ENCODE measurements at places on chromosomes 16 and 17. TPM values are rescaled to one million over a fixed set of nuclear protein-coding genes. Genes with fewer than 3 reads are reported as not detected.

DNA sequence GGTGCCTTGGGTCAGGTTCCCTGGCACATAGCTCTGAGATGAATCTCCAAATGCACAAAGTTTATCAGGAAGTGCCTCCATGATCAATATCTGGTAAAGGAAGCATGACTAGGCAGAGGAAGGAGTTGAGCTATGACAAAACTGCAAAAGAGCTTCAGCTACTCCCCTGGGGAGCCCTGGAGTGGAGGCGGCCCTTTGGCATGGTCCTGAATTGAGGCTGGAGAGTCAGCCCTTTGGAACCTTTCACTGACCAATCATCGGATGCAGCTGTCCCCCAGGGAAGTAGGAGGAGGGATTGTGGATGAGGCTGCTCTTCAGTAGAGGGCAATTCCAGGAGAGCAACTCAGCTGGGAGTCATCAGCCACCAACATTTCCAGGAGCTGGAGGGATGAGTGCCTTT lies 46.1 kb upstream of the NLRP1 start:
- no peak overlapping the region for H3K27ac ChIP-seq
- H3K4me3 ChIP-seq, result no peak overlapping the region
- H3K27me3 ChIP-seq, result peaks cover 15% of the 10 kb centered on the region
- H3K4me1 ChIP-seq, result no peaks in the 10 kb centered on the region
- no peaks in the 10 kb centered on the region for H3K36me3 ChIP-seq
- no peak for DNase-seq

GRCh38 chr17:36510636-36511035 lies 24.0 kb downstream of the MYO19 start:
- H3K36me3 ChIP-seq, result peaks cover 93% of the 10 kb centered on the region
- H3K27ac ChIP-seq, result no peak overlapping the region

- H3K36me3 ChIP-seq, result no peaks in the 10 kb centered on the region
- no peak overlapping the region for H3K4me3 ChIP-seq
- DNase-seq, result no peak
- H3K27ac ChIP-seq, result no peak overlapping the region
- no peaks in the 10 kb centered on the region for H3K27me3 ChIP-seq
Measured at GRCh38 chr16:89845417-89845816, 17.1 kb downstream of the SPIRE2 start.

DNA sequence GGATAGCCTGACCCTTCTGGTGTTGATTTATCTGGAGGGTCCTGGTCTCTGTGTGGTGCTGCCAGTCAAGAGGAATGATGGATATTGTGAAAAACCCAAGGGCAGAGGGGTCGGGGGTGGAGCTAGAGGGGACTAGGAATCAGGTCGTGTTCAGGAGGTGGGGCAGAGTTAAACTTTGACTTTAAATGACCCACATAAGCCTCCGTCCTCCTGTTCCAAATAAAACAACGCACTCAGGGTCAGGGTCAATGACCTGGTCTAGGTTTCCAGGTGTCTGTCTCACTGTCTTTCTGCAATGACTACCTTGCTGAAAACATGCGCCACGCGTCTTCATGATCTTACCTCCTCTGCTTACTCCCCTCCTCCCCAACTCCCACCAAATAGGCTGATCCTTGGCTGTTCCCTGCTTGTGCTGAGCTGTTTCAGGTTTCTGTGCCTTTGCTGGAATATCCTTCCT lies 14.7 kb downstream of the AOC3 start:
- no peak overlapping the region for H3K27ac ChIP-seq
- H3K27me3 ChIP-seq, result no peaks in the 10 kb centered on the region
- H3K36me3 ChIP-seq, result no peaks in the 10 kb centered on the region
- no peaks in the 10 kb centered on the region for H3K4me1 ChIP-seq
- H3K4me3 ChIP-seq, result no peak overlapping the region

GRCh38 chr16:80931801-80932707 lies 74.6 kb downstream of the CMC2 start:
- no peaks in the 10 kb centered on the region for H3K36me3 ChIP-seq
- peak overlapping the region; percentile 74 for H3K4me3 ChIP-seq
- H3K27me3 ChIP-seq, result peaks cover 40% of the 10 kb centered on the region
- H3K4me1 ChIP-seq, result no peaks in the 10 kb centered on the region

DNA sequence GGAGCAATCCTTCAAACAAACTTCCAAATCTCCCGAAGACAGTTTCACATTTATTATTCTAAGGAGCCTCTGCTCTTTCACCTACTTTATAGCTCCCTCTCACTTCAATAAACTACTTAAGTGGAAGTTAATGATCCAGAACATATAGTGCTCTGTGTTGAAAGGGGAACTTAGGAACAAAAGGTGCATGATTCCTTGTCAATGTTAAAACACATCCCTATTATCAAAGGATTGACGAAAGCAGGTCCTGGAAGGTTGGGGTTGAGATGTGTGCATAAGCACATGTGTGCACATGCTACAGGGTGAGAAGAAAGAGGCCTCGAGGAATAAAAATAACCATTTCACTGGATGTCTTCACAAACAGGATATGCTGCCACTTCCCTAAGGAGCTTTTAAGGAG lies 170.3 kb downstream of the SLC39A11 start:
- H3K4me3 ChIP-seq, result no peak overlapping the region
- DNase-seq, result no peak
- no peaks in the 10 kb centered on the region for H3K27me3 ChIP-seq
- H3K36me3 ChIP-seq, result no peaks in the 10 kb centered on the region
- no peak overlapping the region for H3K27ac ChIP-seq
- H3K4me1 ChIP-seq, result peaks cover 4% of the 10 kb centered on the region

GRCh38 chr17:9443811-9444210 lies 131.8 kb downstream of the STX8 start:
- H3K36me3 ChIP-seq, result no peaks in the 10 kb centered on the region
- no peaks in the 10 kb centered on the region for H3K27me3 ChIP-seq
- H3K4me1 ChIP-seq, result no peaks in the 10 kb centered on the region
- no peak overlapping the region for H3K27ac ChIP-seq
- no peak overlapping the region for H3K4me3 ChIP-seq
- DNase-seq, result no peak

GRCh38 chr16:57502048-57502775 lies 15.9 kb upstream of the DOK4 start:
- no peaks in the 10 kb centered on the region for H3K36me3 ChIP-seq
- no peaks in the 10 kb centered on the region for H3K27me3 ChIP-seq
- DNase-seq, result no peak

GRCh38 chr17:77098884-77099545 lies 41.8 kb upstream of the SEC14L1 start:
- H3K36me3 ChIP-seq, result peaks cover 5% of the 10 kb centered on the region
- H3K27me3 ChIP-seq, result no peaks in the 10 kb centered on the region
- H3K4me1 ChIP-seq, result no peaks in the 10 kb centered on the region

GRCh38 chr17:65013613-65014391 lies 42.7 kb downstream of the GNA13 start:
- H3K4me1 ChIP-seq, result no peaks in the 10 kb centered on the region
- no peak overlapping the region for H3K4me3 ChIP-seq
- H3K36me3 ChIP-seq, result peaks cover 85% of the 10 kb centered on the region

GRCh38 chr16:1052721-1053120 lies 19.8 kb upstream of the SSTR5 start:
- no peaks in the 10 kb centered on the region for H3K4me1 ChIP-seq
- no peak for DNase-seq
- no peaks in the 10 kb centered on the region for H3K27me3 ChIP-seq
- no peaks in the 10 kb centered on the region for H3K36me3 ChIP-seq
- no peak overlapping the region for H3K27ac ChIP-seq

KRTAP1-1 gene
- total RNA-seq, result not detected

CIBAR2 gene
- not detected for total RNA-seq
